Pons (tissue), 1 donor: ENCODE measurements at places on chromosomes 12 and 14.

GRCh38 chr12:17640615-17641014 lies 449.4 kb downstream of the RERGL start:
- DNase-seq, result no peak

- DNase-seq, result no peak
Observed at GRCh38 chr12:50611021-50611744, 106.4 kb downstream of the DIP2B start.

- DNase-seq, result no peak
Observed at GRCh38 chr12:90791445-90791844, 163.5 kb downstream of the CCER1 start.

GRCh38 chr12:3259973-3260372 lies 182.8 kb downstream of the TSPAN9 start:
- no peak for DNase-seq

GRCh38 chr12:53212931-53213330 lies 5.9 kb upstream of the ITGB7 start:
- DNase-seq, result no peak

DNA sequence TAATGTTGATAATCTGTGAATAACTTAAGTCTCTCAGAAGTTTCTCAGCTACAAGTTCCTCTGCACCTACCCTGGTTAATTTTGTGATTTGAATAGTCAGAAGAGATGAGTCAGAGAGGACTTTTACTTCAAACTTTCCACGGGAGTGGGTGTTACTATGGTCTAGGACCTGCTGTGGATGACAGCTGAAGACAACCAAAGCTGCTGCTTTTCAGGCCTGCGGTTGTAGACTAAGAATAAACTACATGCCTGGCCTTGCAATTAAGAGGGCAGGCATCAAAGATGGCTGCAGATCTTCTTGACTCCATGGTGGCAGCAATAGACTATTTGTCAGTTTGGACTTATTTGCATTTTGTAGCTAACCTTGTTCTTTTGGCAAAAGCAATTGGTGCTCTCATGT lies 227.1 kb upstream of the KRR1 start:
- no peak for DNase-seq

DNA sequence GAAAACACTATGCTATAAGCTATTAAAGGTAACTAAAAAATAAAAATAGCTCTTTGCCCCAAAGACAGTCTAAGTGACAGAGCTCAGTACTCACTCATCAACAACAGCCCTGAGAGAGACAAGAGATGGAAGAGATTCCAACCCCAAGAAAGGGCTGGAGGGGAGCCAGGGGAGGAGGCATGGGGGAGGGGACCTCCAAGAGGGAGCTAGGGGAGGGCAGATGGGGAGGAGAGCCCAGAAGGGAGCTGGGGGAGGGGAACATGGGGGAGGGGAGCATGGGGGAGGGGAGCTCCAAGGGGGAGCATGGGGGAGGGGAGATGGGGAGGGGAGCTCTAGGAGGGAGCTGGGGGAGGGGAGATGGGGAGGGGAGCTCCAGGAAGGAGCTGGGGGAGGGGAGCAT lies 7.7 kb downstream of the SSH1 start:
- no peak for DNase-seq

DNA sequence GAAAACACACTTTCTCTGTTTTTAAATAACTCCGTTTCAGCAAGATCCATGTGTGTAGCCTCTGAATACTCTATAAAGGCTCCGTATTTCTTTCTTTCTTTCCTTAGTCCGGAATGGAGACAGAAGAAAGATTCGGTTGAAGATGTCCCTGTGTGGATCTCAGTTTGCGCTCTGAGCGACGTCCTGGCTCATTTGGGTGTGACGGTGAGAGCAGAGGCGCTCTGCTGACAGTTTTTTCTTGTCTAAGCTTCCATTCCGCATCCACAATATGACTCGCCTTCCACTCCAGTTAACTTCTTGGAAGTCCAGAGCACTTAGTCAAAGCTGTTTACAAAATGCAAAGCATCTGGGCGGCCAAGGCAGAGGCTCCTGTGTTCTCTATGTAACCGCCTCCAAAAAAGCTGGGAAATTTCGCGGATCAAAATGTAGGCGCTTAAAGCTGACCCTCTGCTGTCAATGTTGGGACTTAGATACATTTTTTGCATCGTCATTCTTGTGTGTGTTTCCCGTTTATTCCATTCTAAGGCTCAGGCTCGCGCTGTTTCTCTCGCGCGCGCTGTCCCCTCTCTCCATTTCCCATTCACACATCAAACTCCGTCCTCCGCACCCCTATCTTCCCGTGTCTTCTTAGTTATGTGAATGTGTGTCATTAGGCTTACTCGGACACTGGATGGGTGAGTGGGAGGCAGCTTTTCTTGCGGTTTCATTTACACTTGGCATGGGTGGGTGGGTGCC lies 880 bp upstream of the FLRT2 start:
- DNase-seq, result no peak

DNA sequence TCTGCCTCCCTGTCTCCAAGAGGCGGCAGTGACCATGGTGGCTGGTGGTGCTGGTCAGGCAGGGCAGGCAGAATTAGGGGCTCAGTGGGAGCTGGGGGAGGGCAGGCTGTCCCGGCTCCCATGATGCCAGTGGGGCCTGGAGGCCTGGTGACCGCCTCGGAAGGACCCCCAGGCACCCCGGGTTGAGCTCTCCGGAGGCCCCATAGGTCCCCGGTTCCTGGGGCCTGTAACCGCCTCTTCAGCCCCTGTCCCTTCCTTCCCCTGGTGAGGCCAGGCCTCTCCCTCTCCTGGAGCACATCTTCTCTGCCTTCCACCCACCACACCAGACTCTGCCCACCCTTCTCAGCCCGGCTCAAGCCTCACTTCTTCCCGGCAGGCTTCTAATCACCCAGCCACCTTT lies 117.7 kb upstream of the GSC start:
- DNase-seq, result no peak

- DNase-seq, result no peak
Observed at GRCh38 chr14:24441485-24441884, 1.1 kb downstream of the SDR39U1 start.

- DNase-seq, result peak; percentile 38
Observed at GRCh38 chr12:112419297-112420133, 768 bp downstream of the PTPN11 start.

- DNase-seq, result no peak
Observed at GRCh38 chr14:88196925-88197324, 126.1 kb downstream of the KCNK10 start.

- DNase-seq, result no peak
Observed at GRCh38 chr12:223841-224240, 9.9 kb upstream of the SLC6A12 start.

- DNase-seq, result no peak
Observed at GRCh38 chr14:101738703-101739320, 22.7 kb upstream of the PPP2R5C start.

GRCh38 chr12:67647181-67647798 lies 1.3 kb upstream of the DYRK2 start:
- no peak for DNase-seq

GRCh38 chr12:25979059-25979458 lies 20.6 kb downstream of the RASSF8 start:
- DNase-seq, result no peak

DNA sequence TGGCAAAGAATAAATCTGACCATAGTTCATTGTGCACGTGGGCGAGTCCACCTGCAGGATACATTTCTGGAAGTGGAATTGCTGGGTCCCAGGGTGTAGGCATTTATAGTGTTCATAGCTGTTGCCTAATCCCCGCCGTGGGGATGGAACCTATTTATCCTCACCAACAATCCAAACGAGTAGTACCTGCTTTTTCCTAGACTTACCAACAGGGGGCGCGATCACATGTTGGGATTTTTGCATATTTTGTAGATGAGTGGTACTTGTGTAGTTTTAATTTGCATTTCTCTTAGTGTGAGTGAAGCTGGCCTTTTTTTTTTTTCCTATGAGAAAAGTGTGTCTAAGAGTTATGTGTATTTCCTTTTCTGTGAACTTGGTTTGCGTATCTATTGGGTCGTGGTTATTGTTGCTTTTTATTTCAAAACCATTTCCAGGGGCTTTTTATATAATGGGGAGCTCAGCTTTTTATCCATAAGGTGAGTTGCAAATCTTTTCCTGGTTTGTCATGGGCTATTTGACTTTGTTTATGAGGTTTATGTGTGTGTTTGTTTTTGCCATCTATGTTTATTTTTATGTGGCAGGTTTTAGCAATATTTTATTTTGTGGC lies 67.2 kb downstream of the CCDC92 start:
- DNase-seq, result peak; percentile 66

DNA sequence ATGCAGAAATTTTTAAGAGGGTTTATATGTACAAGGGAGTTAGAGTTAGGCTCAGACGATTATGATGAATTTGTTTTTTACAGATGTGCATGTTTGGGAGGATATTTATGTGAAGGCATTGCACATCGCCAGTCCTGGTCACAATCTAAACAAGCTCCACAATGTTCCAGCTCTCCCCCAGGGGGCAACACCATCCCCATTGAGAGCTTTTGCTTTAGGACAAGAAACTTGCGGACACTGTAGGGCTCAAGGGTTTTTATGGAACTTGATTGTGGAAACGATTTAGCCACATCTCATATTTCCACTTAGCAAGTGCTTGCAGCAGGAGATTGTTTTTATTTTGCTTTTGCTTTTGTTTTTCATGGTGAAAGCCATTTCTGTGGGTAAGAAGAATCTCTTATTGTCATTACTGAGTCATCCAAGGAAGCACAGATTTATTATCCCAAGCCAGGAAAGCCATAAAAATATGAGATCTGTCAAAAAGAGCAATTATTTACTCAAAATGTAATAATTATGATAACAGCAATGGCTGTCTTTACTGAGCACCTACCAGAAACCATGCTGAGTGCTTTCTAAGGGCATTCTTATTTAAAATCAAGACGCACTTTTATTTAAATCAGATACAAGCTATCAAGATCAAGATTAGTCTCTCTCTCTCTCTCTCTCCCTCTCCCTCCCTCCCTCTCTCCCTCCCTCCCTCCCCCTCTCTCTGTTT lies 276.7 kb upstream of the SRRM4 start:
- no peak for DNase-seq

GRCh38 chr14:101590616-101591015 lies 29.3 kb downstream of the DIO3 start:
- no peak for DNase-seq
